ENCODE measurements at places on chromosomes 12 and 14.

DNA sequence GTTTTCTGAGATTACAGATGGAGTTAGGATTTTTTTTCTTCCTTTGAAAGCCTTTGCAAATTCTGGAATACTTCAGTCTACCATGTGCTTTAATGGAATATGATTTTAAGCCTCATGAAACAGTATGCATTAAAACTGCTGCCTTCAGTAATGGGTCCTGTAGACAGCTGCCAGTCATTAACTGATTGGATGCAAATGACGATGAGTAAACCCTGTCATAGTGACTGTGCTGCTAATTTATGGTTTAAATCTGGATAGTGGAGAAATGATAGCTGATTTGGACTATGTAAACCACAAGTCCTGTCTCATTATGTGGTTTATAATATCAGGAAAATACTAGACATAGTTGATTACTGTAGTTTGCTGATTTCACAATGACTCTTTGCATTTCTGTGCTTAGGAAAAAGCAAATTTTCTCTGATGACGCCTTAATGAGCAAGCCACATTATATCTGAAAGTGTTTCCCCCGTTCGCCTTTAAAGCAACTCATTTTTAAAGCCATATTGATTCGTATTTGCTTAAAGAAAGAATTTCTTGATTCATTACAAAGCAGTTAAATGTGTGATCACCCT is 217.6 kb downstream of the TMTC2 start:
- DNase-seq, result no peak

DNA sequence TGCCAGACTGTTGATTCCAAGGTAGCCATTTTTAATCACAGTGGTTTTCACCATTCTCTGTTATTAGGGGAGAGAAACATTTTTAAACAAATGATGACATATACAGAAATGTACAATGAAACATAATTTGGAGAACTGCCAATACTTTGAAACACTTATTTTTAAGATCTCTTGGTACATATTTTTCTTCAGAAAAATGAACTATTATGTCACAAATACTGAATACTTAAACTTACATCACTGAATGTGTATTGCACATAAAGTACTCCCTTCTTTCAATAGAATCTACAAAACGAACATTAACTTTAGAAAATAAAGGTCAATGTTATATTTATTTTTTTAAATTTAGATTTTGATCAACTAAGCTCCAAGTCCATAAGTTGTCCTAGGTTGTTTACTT is 71.7 kb upstream of the CPNE8 start:
- no peak for DNase-seq

DNA sequence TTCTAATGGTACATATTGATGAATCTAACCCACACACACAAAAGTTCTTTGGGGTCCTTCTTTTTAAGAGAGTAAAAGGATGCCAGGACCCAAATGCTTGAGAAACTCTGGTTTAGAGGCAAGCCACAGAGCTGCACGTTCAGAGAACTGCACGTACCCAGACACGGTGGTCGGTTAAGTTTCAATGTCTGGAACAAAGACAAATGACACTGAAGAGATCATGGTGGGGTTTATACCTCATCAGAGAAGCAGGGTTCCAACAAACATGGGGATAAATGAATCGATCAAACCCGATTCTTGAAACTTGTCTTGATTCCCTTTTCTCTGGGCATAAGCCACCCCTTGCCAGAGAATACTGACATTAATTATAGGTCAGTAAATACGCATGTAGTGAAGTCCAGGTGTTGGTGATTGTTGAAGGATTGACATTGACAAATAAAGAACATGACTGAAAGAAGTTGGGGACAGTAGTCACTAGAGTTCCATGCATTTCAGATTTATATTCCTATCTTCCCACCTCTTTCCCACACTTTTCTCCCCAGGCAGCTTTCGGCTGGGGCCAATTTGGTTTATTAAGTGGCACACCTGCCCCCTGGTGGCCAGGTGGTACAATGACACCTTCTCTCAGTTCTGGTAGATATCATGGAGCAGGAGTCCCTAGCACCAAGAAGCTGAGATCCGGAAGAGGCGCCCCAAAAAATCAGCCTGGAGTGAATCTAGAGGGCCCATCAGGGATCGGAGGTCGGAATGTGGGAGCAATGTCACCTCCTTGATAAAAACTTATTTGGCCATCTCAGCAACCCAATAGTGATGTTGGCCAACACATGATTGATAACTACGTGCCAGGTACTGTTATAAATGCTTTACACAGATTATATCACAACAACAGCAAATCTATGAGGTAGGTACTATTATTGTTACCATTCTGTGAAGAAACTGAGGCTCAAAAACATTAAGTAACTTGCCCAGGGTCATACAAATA is 17.8 kb upstream of the HDAC7 start:
- peak; percentile 93 for DNase-seq

- no peak for DNase-seq
Measured at GRCh38 chr12:90938451-90938850, 16.5 kb downstream of the CCER1 start.

GRCh38 chr12:12481631-12482030 is 81.0 kb downstream of the DUSP16 start:
- DNase-seq, result no peak

DNA sequence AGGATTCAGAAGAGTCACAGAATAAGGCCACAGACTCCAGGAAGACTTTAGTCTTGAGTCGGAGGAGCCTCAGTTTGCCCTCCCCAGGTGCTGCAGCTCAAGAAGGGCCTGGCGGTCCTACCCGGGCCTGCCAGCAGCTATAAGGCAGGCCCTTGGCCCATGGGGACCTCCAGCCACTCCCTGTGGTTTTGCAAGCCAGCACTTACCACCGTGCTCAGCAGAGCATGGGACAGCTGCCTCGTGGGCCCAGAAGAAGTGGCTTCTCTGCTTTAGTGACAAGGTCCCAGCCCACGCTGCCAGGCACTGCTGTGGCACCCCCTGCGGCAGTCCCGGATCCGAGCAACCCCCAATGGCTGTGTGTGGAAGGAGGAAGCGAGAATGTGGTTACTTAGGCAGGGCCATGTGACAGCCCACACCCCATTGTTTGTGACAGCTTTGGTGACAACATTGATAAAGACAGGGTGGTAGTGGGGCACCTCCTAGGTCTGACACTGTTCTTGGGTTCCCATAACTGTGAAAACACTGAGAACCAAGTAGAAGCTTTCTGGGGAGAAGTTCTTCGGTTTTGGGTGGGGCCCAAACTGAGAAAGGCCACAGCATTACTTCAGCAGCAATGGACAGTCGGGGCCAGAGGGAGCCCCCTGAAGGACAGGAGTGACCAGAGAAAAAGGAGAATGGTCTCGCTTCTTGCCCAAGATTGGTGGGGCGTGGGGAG is at the start of gene SELPLG:
TSS of gene SELPLG (minus strand) at position 361 of the 715 bp plus-strand sequence. CDS start 9,587 bp downstream, outside the sequence.
- DNase-seq, result no peak

- peak; percentile 14 for DNase-seq
Measured at GRCh38 chr14:68653108-68653507, 139.8 kb downstream of the ZFP36L1 start.

DNA sequence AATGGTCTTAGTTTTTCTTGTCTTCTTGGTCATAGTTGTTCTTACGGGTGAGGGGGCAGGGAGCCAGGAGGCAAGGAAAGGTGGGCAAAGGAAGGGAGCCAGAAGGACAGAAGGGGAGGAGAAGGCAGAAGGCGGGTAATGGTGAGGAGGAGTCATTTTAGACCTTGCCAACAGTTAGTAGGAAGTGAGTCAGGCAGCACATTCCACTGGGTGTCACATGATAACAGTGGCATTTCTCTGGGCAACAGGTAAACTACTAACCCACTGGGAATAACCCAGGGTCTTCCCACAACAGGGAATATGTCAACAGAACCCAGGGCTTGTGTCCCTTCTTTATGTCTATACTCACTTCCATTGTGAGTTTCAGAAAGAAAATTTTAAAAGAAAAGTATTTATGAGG is 127.6 kb downstream of the SLC8A3 start:
- no peak for DNase-seq

GRCh38 chr12:24418157-24418556 is 468.7 kb upstream of the SOX5 start:
- DNase-seq, result no peak

- no peak for DNase-seq
Measured at GRCh38 chr12:19002216-19002615, 127.3 kb upstream of the PLEKHA5 start.

DNA sequence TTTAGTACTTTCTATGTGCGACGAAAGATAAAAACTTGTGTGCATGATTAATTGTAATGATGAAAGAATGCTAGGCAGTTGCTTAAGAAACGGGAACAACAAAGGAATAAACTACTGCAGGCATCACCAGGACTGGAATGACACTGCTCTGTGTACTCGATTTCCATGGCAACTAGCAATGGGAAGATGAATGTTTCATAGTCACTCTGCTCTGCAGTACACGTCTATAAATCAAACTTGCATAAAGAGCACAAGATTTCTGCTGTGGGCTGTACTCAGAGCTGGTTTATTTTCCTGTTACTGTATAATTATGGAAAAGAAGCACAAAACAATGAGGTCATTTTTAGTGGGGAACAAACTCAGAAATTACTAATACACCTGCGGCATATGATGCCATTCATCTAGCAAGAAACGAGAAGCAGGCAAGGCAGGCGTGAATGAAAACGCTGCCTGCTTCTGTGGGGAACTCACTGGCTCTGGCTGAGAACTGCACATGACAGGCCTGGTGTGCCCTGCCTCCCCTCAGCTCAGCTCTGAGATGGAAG is 41.8 kb downstream of the EFCAB11 start:
- DNase-seq, result no peak

DNA sequence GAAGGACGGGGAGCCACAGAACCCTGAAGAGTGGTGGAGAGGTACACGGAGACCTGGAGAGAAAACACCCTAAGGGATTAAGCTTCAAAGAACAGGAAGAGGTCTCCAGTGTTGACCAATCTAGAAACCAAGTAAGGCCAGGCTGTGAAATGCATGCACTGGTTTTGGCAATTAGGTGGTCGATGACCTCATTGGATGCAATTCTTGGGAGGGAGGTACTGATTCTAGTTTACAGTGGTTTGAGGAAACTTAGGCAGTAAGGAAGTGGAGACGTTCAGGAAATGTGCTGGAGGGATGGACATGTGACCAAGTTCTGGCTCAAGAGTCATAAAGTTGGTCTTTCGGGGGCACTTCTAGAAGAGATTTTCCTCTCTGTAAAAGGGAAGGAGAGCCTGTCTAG is 91.3 kb upstream of the CEP83 start:
- no peak for DNase-seq

DNA sequence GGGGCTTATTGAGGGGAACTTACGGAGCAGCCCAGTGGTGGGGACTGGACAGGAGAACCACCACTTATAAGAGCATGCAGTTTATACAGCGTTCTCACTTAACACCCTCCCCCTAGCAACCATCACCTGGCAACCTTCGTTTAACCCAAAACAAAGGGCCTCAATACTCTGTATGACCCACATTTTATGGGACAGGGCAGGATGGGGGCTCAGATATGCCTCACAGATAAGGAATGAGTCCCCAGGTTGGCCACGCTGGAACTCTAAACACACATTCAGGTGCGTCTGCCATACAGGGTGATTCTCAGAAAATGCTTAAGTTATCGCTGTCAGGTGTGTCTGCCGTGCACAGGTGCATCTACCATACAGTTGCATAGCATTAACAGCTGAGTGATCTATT is 99.2 kb downstream of the GCH1 start:
- DNase-seq, result peak; percentile 45

DNA sequence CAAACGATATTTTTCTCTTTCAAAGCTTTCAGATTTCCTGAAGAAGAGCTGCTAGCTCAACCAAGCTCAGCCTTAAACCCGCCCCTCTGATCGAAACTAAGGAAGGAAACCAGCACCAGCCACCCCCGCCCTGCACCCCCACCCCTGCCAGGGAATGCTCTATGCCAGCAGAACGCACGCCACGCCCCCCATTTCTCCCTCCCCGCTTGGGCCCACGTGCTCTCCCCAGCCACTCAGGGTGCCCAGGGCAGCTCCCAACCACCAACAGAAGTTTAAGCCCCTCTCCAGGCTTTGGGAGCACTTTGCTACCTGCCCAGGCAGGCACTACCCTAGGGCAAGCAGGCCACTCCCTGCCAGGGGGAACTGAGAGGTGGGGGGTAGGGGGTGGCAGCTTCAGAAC is 18.8 kb upstream of the KRT78 start:
- DNase-seq, result peak; percentile 79

DNA sequence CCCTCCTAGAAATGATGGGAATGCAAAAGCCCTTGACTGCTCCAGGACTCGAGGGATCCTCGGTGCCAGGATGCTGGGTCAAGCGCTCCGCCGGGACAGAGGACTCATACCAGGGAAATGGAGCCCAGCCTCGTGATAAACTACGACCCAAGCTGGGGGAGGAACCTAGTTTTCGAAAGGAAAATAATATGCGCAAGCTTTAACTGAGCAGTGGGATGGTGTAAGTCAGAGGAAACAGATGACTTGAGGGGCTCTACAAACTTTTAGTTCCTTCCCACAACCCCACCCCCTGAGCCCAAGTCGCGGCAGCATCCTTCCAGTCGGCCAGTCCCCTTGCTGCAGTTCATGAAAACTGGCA is 654 bp upstream of the SUPT16H start:
- no peak for DNase-seq

DNA sequence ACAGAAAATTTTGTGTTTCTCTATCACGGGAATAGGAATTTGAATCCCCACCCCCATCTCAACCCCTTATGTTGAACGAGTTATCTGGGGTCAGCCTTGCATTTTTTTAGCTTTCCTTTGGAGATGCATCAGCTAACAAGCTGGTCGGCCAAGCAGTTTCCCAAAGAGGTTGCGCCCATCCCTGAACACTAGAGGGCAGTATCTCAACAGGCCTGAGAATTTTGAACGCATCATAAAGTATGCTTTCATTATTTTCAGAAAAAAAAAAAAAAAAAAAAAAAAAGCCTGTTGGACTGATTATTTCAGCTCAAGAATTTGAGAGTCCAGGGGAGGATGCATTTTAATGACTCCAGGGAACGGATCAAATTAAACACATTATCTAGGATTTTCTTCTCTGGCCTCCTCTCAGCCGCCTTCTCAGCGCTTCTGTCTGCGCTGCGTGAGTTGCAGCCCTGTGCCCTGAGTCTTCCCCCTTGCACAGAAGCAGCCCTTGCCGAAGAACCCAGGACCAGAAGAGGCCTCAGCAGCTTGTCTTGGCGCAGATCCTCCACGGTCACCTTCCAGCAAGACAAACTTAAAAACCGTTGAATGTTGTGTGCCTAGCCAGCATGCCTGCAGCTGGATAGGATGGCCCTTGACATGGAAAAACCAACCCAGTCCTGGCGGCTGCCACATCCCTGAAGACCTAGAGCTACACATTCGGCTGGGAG is 76.6 kb upstream of the GZMB start:
- peak; percentile 86 for DNase-seq

Measured in endodermal cell (in vitro differentiated cells).